Activated CD4-positive, alpha-beta T cell treated with anti-CD3 and anti-CD28 coated beads for 48 hours (primary cell): ENCODE measurements at places on chromosomes 3 and 15.

DNA sequence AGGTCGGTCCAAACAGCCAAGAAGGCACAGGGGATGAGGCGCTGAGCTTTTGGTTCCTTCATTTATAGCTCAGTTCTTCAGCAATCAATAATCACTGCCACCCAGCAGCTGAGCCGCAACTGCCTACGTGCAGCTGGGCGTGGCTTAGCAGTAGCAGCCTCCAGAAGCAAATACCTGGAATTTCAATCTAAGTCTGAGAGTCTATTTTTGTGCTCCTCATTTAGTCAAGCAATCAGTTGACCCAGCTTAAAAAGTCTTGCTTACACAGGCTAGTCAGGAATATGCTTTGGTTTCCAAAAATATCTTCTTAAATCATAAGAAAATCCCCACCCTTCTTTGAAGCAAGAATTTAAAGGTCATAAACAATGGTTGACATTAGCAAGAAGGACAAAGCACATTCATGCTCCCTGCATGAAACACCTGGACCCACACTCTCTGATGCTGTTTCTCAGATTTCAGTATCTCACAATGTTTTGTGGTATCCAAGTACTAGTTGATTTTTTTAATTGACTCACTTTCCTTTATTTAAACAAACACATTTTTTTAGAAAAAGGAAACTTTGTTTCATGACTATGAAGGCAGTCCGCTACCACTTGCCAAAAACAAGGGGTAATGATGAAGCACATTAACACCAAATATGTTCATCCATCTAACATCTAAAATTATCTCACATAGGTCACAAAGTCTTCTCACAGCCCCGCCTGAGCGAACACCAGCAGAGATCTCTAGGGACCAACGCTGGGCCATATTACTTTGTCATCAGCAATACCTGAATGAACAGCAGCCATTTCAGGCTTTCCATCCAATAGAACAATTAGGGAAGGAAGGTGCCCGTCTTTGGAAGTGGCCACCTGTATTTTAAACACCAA lies 106.1 kb downstream of the OXNAD1 start:
- peak; percentile 39 for DNase-seq

DNA sequence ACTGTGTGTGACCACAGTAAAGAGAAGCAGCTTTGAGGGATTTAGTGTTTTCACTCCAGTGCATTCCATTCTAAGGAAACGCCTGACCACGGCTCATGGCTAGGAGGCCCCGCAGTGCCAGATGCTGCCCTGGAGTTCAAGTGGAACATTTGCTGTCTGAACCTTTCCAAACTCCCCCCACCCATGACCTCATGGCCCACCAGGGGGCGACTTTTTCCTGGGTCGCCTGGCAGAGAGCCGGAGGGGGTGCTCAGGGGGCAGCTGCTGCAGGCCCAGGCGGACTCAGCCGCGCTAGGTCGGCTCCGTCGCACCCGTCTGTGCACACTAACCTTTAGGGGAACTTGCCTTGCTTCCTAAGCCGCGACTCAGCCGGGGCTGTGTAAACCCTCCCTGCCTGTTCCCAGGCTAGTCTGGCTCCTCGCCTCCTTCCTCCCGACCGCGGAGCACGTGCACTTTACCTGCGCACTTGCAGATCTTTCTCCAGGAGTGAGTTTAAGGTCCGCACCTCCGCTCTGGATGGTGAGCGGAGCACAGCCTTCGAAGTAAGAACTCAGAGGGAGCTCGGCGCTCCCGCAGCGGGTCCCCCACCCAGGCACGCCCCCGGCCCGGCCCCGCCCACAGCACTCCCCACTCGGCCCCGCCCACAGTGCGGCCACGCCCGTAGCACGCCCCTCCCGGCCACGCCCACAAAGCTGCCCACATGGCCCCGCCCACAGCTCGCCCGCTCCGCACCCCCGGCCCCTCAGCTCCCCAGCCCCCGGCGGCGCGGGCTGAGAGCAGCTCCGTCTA lies at the start of gene OCA2:
TSS of gene OCA2 (minus strand) at position 550 of the 789 bp plus-strand sequence. CDS start 17,441 bp downstream, outside the sequence.
- DNase-seq = peak; percentile 72

GRCh38 chr3:117868766-117869165 lies 1159.2 kb downstream of the TUSC7 start:
- DNase-seq = no peak

DNA sequence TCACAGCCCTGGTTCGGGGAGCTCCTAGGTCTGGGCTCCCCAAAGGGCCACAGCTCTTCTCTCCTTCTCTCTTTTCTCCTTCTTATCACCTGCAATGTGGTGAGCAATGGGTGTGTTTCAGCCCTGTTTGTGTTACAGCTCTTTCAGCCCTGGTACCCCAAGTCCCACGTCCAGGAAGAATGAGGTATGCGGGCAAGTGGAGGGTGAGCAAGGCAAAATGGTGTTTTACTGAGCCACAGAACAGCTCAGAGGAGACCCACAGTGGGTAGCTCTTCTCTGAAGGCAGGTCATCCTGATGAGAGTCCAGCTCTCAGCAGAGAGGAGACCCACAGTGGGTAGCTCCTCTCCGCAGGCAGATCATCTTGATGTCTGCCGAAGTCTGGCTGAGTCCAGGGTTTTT lies 86.8 kb downstream of the BFSP2 start:
- DNase-seq = no peak

DNA sequence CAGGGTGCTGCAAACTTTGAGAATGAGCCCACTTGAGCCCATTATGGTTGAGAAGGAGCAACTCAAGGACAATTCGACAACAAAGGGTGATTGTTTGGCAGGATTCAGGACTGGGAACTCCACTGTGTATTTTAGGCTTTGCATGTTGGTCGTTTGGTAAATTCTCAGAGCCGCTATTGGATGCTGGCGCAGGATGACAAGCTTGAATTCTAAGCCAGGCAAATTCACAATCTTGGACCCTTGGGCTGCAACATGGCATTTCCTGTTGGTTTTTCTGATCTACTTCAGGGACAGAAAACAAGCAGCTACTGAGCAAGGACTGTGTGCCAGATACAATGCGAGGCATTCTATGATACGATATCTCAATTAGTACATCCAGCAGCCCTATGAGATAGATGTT lies 82.8 kb downstream of the RYR3 start:
- no peak for DNase-seq

DNA sequence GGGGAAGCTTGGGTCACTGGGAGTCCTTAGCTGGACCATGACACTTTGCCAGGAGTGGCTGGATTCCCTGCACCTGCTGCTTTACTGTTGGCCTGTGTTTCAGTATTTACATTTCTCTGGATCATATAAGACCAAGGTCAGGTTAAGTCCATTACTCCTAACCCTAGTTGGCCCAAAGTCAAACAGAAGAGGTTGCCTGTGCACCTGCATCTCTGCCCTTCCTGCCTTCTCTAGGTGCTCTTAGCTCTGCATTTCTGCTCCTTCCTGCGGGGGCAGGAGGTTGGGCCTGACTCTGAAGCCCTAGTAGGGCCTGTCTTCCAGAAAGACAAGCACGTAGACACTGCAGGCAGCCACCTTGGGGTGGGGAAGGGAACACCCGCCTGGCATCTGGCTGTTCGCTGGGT lies 124.3 kb downstream of the RPLP1 start:
- peak; percentile 16 for DNase-seq

GRCh38 chr3:194686414-194686815 lies 732 bp downstream of the FAM43A start:
- DNase-seq = no peak
